Endothelial cell of umbilical vein (primary cell): ENCODE measurements at places on chromosomes 6 and 20. TPM values are rescaled to one million over a fixed set of nuclear protein-coding genes. Genes with fewer than 3 reads are reported as not detected.

Gene GPX5
- not detected in 2 replicates for total RNA-seq

Gene C20orf141
- total RNA-seq = not detected in 2 replicates

Gene HLA-DRA
- not detected in 2 replicates for total RNA-seq

GRCh38 chr6:1821513-1822183, 211.9 kb downstream of the FOXC1 start:
- peak overlapping the region; percentile 65 for H3K27ac ChIP-seq
- DNase-seq = peak; percentile 89
- peaks cover 37% of the 10 kb centered on the region for H3K4me1 ChIP-seq
- H3K36me3 ChIP-seq = no peaks in the 10 kb centered on the region
- no peaks in the 10 kb centered on the region for H3K27me3 ChIP-seq

DNA sequence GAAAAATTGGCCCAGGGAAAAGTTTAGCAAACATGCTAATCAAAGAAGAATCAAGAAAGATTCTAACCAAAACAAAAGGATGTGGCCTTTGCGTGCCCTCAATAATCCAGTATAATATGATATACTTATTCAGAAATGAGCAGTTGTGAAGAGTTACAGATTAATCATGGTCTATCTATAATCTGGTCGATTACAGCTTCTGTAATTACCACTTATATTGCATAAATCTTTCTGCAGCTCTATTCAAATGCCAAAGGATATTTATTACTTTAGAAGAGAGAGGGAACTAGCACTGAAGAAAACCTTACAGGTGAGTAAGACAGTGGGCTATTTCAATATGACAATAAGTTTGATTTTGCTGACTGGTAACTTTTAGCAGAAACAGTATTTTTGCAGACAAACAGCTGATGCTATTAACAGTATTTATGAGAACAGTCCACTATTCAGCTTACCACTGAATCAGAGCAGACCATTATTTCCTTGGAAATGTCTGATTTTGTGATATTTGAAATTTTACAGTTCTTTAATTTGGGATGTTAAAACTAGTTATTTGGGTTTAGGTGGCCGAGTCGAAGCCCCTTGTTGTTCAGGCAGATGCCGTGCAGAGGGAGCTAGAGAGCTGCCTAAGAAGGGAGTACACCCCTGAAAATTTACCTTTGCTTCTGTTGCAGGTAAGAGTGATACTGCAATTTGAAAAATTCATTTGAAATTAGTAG, 92.2 kb downstream of the CEP57L1 start:
- no peak overlapping the region for H3K4me3 ChIP-seq
- DNase-seq = peak; percentile 44
- H3K36me3 ChIP-seq = no peaks in the 10 kb centered on the region

Gene POLR1H
- 32.5 and 42.5 TPM in 2 replicates for total RNA-seq

DNA sequence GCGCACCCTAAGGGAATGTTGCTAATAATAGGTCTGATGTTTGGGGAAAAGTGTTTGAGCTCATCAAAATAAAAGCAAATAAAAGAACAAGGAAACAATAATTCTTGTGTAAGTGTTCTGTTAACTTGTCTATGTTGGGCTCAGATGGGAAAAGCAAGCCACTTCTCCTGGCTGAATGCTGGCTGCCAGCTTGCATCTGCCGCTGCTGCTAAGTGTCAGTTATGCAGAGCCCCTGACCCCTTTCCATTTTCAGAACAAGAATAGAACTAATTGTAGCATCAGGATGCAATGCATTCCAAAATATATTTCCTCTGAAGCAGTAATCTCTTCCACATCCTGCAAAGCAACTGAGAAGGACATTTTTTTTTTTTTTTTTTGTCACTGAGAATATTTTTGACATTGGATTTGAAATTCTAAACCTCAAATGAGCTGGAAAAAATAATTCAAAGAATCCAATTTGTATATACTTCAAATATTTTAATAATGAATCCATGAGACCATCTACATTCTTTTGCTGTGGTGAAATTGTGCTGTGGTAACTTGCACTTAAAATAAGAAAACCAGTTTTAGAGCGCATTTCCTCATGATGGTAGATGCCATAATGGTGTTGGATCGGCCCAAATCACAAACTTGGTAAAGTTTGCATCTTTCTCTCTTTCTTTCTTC, 43.9 kb upstream of the DEK start:
- no peaks in the 10 kb centered on the region for H3K4me1 ChIP-seq
- peaks cover 4% of the 10 kb centered on the region for H3K27me3 ChIP-seq
- H3K4me3 ChIP-seq = no peak overlapping the region
- no peak overlapping the region for H3K27ac ChIP-seq

Gene PCMTD2
- total RNA-seq = 45.7 and 46.7 TPM in 2 replicates

DNA sequence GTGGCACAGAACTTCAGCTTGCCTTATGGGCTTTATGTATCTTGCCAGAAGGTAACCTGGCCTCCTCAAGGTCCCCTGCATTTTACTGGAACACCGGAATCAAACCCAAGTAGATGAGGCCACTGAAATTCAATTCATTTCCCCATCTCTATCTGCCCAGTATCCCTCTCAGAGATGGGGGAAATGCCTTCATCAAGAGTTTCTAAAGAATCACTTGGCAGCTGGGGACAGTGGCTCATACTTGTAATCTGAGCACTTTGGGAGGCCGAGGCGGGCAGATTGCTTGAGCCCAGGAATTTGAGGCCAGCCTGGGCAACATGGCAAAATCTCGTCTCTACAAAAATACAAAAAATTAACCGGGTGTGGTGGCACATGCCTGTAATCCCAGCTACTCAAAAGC, 12.9 kb downstream of the MDGA1 start:
- H3K36me3 ChIP-seq = no peaks in the 10 kb centered on the region
- no peaks in the 10 kb centered on the region for H3K4me1 ChIP-seq
- DNase-seq = no peak
- peaks cover 14% of the 10 kb centered on the region for H3K27me3 ChIP-seq

DNA sequence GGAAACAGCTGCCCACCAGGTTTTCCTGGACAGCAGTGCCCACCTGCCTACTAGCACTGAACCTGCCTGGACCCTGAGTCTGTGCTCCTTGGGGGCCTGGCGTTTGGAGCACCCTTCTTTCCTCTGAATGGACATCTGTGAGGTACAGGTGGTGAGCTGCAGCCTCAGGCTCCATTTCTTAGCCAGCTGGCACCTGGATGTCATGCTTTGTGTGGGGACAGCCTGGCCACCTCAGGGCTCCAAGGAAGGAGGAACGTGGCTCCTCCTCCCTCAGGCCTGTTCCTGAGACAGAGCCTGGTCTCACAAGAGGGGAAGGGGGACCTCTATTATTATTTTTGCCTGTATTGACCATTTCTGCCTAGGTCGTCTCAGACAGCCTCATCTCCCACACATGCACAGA, 8.1 kb downstream of the TMEM151B start:
- no peak for DNase-seq
- peaks cover 16% of the 10 kb centered on the region for H3K27me3 ChIP-seq
- H3K4me3 ChIP-seq = no peak overlapping the region
- no peaks in the 10 kb centered on the region for H3K4me1 ChIP-seq
- H3K27ac ChIP-seq = no peak overlapping the region

DNA sequence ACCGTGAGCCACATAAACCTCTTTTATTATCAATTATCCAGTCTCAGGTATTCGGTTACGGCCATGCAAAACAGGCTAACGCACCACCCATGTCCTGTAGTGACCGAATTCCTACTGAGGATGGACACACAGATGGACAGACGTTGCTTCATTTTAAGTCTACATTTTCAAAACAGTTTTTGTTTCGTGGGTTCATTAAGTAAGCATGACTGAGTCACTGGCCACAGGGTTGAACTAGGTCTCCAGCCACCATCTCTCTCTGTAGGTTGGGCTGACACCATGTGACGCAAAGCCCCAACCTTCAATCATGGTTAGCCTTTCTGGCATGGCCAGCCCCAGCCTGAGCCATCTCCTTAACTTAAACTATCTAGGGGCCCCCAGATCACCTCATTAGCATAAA, 110.0 kb upstream of the SLC22A23 start:
- H3K27ac ChIP-seq = no peak overlapping the region
- no peaks in the 10 kb centered on the region for H3K36me3 ChIP-seq
- no peak for DNase-seq
- H3K27me3 ChIP-seq = peaks cover 11% of the 10 kb centered on the region

Gene HBS1L
- 74.6 and 77.0 TPM in 2 replicates for total RNA-seq

Gene SLC13A3
- total RNA-seq = 0.09 and 0.40 TPM in 2 replicates

DNA sequence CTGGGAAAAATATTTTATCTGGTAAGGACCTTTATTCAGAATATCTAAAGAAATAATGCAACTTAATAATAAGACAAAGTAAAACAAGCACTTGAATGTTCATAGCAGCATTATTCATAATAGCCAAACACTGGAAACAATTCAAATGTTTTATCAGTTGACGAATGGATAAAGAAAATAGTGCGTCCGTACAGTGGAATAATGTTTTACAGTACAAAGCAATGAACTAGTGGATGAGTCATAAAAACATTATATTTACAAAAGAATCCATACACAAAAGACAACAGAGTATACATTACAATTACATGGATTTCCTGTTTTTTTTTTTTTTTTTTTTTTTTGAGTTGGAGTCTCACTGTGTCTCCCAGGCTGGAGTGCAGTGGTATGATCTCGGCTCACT, 12.7 kb downstream of the SMAP1 start:
- H3K4me1 ChIP-seq = peaks cover 8% of the 10 kb centered on the region
- no peak overlapping the region for H3K27ac ChIP-seq

DNA sequence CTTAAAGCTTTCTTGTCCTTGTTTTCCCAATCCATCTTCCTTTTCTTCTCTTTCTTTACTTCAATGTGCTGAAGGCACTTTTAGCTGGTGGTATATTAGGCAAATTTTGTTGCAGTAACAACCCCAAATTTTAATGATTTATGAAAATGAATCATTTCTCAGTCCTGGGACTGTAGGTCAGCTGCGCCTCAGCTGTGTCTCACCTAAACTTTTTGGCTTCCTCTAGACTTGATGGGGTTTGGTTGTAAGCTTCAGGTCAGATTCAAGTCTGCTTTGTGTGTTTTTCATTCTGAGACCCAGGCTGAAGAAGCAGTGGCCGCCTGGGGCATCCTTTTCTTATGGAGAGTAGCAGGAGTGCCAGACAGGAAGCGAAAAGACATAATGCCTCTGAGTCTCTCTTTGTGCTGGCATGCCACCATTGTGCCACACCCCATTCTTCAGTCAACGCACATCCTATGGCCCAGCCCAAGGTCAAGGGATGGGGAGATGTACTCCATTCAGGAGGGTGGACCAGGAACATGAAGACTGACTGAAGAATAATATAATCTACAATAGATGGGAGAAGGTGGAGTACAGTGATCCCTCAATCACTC, 28.9 kb upstream of the CD83 start:
- H3K36me3 ChIP-seq = no peaks in the 10 kb centered on the region
- H3K4me1 ChIP-seq = no peaks in the 10 kb centered on the region
- no peak overlapping the region for H3K4me3 ChIP-seq
- no peaks in the 10 kb centered on the region for H3K27me3 ChIP-seq
- DNase-seq = no peak
